ENCODE measurements at places on chromosomes 1 and 21.

GRCh38 chr1:67217417-67217816 lies 51.2 kb downstream of the IL23R start:
- DNase-seq = no peak

DNA sequence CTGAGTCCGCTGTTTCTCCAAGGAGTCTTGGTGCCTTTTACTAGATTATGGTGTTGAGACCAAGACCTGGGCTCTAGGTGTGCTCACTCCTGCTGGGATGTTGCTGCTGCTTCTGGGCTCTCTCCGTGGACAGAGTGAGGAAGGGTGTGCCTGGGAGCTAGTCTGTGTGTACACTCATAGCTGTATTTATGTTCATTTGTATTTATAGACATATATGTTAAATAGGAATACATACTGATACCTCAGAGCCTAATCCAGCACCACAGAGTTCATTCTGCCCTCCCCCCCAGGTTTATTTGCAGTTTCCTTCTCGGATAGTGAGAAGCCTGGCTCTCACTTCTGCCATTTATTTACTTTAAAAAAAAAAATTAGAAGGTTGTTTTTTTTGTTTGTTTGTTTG lies 12.6 kb downstream of the PCNT start:
- DNase-seq = no peak

DNA sequence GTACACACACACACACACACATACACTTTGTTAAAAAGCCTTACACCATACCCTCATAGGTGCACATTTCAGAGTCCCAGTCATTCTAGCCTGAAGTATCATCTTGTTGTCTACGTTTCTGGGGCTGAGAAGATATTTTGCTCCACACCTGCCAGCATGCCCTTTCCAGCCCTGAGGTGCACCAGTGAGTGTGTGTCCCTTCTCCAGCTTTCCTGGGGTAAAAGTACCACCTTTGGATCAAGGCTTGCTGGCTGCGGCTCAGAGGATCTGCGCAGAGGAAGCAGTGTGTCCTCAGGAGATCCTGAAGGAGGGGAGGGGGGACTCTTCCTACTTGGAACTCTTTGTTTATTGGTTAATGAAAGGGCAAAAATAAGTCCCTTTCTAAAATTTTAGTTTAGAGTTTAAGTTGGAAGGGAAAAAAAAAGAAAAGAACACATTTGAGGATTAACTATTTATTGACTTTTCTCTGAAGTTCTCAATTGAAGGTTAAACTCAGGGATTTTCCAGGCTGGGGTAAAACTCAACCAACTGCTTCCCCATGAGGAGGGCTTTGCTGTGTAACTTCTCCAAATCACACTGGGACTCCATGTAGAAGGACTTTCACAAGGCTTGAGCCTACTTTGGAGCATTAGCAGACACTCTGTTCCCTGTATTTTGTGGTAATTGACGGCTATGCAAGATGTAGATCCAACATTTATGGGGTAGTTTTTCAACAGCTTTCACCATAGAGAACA lies 200.3 kb upstream of the SGIP1 start:
- no peak for DNase-seq

- no peak for DNase-seq
Measured at GRCh38 chr21:35989138-35989735, 71.1 kb downstream of the SETD4 start.

DNA sequence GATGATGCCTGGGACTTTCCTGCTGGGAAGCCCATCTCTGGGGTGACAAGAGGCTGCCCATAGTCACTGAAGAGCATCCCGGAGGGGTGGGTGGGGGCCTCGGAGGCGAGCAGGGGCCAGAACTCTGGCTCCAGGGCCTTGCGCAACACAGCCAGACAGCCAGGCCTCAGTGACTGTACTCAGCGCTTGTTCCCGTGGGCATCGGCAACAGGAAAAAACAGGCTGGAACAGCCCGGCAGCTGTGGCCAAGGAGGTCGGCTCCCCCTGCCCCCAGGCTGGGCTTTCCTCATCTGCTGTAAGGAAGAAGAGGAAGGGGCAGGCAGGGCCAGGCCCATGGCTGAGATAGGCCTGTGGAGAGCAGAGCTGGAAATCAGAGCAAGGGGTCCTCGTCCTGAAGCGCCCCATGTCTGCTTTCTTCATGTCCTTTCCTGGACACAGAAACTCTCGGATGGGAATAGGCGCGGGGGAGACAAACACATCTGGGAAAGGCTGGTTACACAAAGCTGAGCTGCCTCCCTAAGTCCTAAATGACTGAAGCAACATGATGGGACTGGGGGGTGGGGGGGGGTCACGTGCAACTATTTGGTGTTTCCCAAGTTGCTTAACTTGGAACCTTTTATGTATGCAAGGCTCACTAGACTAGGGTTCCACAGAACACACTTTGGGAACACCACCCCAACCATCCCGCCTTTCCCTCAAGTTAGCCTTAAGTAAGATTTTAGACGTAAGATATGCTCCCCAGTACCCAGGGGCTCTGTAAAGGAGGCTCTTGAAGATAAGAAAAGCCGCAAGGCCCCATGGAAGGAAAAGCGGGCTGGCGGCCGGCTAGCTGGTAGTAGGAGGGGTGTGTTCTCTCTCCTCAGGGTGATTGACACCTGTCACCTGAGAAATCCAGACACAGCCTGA lies 30.7 kb downstream of the HSPG2 start:
- no peak for DNase-seq

DNA sequence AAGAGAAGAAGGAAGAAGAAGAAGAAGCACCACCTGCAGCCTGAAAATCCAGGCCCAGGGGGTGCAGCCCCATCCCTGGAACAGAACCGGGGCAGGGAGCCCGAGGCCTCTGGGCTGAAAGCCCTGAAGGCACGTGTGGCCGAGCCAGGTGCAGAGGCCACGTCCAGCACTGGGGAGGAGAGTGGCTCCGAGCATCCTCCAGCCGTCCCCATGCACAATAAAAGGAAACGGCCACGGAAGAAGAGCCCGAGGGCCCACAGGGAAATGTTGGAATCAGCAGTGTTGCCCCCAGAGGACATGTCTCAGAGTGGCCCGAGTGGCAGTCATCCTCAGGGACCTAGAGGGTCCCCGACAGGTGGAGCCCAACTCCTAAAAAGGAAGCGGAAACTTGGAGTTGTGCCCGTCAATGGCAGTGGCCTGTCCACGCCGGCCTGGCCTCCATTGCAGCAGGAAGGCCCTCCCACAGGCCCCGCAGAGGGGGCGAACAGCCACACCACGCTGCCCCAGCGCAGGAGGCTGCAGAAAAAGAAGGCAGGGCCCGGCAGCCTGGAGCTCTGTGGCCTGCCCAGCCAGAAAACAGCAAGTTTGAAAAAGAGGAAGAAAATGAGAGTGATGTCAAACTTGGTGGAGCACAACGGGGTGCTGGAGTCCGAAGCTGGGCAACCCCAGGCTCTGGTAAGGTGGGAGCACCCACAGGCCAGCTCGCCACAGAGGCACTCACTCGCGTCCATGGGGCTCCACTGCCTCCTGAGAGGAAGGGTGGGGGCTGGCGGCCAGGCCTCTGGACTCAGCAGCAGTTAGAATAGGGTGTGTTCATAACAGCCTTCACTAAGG lies 28.4 kb downstream of the RRP1B start:
- no peak for DNase-seq

GRCh38 chr1:161936786-161937185 lies 86.9 kb downstream of the OLFML2B start:
- DNase-seq = no peak

- no peak for DNase-seq
Measured at GRCh38 chr21:24824209-24824608, 783.1 kb downstream of the MRPL39 start.

DNA sequence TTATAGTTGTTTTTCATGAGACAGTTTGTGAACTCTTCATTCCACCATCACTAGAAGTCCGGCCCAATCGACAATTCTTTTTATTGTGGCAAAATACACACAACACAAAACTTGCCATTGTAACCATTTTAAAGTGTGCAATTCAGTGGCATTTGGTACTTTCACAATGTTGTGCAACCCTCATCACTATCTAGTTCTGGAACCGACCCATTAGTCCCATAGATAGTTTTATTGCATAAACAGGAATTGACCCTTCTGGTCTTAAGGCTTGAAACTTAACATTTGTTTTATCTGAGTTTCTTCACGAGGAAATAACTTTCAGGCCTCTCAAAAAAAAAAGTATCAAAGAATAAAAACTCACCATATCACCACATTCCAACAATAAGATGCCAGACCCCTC lies 8.8 kb upstream of the PPIE start:
- no peak for DNase-seq

DNA sequence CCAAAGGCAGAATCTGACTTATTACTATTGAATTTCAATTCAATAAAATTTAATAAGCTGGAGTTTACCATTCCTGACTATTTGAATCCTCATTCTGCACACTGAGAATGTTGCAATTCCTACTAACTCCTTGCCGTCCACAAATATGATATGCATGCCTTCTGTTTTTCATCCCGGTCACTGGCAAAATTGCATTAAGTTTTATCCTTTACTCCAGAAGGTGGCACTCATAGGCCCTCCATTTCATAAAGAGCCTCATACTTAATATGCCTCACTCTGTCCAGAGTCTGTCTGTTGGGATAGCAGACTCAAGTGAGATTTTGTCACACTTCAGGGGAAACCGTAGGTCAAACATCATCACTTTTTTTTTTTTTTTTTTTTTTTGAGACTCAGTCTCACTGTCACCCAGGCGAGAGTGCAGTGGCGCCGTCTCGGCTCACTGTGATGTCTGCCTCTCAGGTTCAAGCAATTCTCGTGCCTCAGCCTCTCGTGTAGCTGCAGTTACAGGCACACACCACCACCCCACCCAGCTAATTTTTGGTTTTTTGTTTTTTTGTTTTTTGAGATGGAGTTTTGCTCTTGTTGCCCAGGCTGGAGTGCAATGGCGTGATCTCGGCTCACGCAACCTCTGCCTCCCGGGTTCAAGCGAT lies 27.3 kb downstream of the F11R start:
- DNase-seq = no peak

DNA sequence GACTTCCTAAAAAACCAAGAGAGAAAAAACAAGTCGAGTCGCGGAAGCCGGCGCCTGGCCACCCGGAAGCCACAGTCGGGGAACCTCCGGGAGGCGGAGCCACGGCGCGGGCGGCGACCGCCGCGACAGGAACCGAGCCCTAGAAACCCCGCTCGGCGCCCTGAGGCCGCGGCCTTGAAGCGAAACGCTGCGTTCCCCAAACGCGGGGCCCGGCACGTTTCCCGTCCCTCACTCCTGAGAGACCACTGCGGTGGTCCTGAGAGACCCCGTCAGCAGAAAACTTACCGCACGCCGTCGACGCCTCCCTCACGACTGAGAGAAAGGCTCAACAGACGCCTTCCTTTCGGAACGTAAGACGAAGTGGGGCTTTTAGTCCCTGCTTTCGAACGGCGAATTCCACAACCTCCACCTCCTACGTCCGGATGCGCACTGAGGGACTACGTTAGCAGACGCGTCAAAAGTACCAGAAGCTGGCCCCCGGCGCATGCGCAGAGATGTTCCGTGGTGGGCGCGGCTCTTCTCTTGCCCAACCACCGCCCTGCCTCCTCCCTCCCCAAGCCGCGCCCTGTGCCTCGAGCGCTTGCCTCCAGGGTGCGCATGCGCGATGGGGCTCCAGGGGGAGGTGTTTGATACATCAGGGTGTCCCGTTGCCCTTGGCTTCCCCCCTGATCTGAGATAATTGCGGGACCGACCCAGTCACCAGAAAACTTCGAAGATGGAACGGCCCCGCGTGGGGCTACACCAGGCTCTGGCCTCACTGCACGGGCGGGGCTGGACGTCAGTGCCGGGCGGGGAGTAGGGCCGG lies at the start of gene RSRP1:
RSRP1 (minus strand) TSS at position 431 of the 805 bp plus-strand sequence. CDS start 491 bp downstream, outside the sequence.
- peak; percentile 99 for DNase-seq

DNA sequence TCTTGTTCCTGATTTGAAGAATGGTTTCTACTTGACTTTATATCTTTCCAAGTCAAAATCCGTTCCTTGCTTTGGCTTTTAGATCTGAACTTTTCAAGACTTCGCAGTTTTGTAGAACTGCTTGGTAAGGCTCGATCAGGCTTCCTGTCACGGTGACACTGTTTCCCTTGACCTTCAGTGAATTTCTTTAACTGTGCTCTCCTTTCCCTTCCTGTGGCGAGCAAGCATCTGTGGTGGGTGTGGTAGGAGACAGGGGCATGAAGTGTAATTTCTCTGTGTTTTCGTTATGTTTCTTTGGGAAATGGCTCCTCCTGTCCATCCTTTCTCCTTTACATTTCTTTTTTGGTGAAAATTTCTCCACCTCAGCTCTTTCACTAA lies 10.4 kb downstream of the STYXL2 start:
- DNase-seq = no peak

- DNase-seq = no peak
Measured at GRCh38 chr21:30733026-30733425, 14.0 kb downstream of the KRTAP21-2 start.

DNA sequence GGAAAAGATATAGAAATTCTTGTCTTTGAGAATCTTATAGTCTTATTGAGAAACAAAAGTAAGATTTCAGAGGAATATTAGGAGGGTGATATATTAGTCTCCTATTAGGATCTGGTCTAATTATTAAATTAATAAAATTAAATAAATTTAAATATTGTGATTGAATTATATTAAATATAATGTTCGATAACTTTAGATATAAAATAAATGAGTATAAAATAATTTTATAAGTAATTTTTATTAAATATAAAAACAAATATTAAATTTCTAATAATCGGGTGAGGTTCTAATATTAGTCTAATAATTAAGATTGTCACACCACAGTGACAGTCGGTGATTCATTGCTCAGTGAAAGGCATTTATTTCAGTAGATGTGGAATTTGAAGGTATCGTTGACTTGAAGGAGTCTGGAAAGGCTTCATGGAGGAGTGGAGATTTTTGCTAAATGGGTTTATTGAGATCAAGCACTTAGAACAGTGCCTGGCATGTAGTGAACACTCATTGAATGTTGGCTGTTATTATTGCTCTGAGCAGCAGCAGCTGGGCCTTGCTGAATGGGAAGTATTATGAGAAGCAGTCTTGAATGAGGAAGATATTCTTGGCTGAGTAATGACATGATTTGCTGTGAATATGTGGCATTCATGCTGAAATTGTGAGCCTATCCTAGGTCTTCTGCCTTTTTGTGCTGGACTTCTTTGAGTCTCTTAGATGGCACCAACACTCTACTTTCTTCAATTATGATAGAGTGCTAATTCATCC lies 74.6 kb downstream of the USP25 start:
- DNase-seq = no peak

DNA sequence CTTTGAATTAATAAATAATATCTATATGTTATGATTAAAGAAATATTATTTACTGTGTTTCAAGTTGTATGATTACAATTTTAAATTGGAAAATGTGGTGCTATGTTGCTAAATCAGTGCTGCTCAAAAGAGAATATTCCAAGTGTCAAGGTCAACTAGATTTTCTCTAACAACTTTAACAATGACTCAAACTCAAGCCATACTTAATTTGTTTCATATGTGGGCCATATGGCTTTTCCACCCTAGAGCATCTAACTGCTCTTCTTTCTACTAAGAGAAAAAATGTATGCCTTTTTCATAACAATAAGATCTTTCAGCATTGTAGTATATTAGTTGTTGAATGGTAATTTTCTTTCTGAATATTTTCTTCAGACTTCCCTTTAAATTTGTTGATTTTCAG lies 8.3 kb upstream of the SYT14 start:
- DNase-seq = no peak

GRCh38 chr1:53249706-53250105 lies 11.4 kb upstream of the MAGOH start:
- DNase-seq = no peak
